Activated CD8-positive, alpha-beta memory T cell treated with anti-CD3 and anti-CD28 coated beads for 1 hour (primary cell): ENCODE measurements at places on chromosomes 3 and 15.

GRCh38 chr3:13009132-13009945 lies 63.9 kb downstream of the IQSEC1 start:
- no peak for DNase-seq

GRCh38 chr15:35306361-35306981 lies 221.4 kb upstream of the NANOGP8 start:
- DNase-seq = no peak

GRCh38 chr3:164007765-164008164 lies 1070.5 kb downstream of the SI start:
- DNase-seq = no peak

GRCh38 chr3:194494951-194495374 lies 8.2 kb upstream of the ATP13A3 start:
- no peak for DNase-seq

DNA sequence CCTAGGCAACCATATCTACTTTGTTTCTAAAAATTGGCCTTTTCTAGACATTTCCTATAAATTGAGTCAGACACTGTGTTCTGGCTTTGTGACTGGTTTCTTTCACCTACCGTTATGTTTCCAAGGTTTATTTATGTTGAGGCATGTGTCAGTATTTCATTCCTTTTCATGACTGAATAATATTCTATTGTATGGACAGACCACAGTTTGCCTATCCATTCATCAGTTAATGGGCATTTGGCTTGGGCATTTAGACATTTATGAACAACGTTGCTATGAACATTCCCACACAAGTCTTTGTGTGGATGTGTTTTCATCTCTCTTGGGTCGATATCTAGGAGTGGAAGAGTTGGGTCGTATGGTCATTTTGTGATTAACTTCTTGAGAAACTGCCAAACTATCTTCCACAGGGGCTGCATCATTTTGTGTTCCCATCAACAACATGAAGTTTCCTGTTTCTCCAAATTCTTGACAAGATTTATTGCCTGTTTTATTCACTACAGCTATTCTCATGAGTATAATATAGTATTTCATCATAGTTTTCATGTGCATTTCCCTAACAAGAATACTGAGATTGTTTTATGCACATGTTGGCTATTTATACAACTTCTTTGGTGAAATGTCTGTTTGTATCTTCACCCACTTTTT lies 3.5 kb upstream of the EFCC1 start:
- no peak for DNase-seq

- DNase-seq = no peak
These were observed 502.4 kb downstream of the LPP start for GRCh38 chr3:188656196-188656982.

DNA sequence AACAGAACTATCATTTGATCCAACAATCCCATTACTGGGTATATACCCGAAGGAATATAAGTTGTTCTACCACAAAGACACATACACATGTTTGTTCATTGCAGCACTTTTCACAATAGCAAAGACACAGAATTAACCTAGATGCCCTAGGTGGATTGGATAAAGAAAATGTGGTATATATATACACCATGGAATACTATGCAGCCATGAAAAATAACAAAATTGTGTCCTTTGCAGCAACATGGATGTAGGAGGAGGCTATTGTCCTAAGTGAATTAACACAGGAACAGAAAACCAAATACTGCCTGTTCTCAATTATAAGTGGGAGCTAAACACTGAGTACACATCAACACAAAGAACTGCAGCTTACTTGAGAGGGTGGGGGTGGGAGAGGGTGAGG lies 142.5 kb downstream of the IL20RB start:
- DNase-seq = no peak

DNA sequence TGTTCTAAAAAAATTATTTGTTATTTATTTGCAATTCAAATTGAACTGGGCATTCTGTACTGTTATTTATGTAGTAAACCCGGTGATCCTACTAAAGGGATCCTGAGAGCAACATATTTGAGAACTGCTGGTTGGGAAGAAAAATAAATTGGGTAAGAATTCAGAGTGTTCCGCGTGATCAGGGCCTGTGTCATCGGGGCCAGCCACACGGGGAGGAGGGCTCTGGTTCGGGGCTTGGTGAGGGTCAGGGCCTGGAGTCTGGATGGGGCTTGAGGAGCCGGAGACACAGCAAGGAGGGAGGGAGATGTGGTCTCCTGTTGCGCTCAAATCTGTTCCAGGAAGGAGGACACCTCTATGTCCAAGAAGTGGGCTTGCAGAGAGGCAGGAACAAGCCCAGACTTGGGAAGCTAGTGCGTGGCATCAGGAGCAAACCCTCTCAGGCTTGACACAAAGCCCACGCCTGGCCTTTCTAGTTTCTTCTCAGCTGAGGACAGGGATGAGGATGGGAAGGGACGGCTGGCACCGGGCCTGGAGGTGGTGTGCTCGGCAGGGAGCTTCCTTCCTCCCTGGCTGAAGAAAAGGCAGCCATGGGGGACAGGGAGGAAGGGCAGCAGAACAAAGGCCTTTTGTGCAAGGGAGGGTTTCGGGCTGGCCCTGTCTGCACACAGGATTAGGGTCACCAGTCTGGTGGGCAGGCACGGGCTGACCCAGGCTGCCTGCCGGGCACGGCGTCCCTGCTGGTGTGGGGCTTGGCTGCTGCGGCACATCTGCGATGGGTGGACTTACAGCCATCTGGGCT lies 22.9 kb upstream of the FBLN2 start:
- DNase-seq = no peak

- no peak for DNase-seq
These were observed 14.3 kb upstream of the SLC9C1 start for GRCh38 chr3:112308151-112308911.

DNA sequence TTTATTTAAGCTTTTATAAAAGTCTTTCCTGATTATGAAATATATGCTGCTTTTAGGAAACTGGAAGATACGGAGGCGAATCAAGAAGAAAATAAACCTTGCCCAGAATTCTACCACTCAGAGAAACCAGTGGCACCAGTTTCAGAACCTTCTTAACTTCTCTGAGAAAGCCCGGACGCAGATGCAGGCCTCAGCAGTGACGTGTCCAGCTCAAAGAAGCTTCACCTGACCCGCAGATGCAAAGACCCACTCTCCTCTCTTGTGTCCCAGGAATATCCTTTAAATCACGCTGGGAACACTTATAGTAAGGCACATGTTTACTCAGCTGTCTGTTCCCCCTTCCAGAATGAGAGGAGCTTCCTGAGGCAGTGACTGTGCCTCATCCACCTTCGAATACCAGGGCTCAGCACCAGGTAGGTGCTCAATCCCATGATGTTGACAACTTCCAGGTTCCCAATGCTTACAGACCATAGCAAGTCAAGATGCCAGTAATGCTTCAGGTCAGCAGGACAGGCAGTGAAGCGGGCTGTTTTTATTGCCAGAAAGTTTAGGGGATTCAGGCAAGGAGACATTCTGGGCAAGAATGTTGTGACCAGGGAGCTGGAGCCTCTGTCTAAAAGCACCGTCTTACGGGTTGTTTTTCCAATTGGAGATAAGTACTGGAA lies 39.9 kb upstream of the LDHAL6B start:
- DNase-seq = no peak

DNA sequence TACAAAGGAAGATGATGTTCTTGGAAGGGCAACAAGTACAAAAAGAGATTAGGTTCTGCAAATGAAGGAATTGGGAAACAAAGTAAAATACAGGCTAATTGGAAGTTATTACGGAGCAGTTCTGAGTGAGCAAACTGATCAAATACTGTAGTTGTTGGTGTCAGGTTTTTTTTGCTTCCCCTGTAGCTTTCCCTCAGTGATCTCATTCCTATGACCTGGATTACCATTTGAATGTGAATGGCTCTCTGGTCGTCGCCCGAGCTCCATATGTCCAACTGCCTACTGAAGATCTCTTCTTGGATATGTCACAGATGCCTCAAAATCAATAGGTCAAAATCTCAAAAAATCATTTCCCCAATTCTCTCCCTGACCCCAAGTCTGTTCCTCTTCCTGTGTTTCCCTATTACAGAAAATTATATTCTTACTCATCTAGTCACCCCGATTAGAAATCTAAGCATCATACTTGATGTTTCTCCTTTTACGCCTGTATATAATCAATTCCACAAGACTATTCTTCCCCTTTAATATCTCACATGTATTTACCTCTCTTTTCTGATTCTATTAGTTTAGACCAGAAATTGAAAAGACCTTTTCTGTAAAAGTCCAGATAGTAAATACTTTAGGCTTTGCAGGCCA lies 29.0 kb downstream of the GOLM2 start:
- no peak for DNase-seq

DNA sequence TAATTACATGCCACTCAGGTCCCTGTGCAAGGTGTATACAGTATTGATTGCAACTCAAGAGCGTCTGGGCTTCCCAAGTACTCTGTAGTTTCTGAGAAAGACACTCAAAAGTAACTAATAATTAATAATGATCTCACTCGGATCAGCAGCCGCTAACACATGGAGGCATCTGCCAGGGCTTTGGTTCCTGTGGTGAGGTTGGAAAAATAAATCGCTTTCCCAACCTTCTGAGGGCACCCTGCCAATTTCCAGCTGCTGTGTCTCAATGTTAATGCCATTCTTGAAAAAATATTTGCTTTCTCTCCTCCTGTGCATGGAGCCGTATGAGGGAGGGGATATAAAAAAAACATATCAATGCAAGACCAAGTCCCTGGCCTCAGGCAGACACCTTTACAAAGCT lies 116.5 kb upstream of the SLC2A2 start:
- no peak for DNase-seq

GRCh38 chr3:125679258-125679657 lies 84.0 kb upstream of the OSBPL11 start:
- DNase-seq = no peak

DNA sequence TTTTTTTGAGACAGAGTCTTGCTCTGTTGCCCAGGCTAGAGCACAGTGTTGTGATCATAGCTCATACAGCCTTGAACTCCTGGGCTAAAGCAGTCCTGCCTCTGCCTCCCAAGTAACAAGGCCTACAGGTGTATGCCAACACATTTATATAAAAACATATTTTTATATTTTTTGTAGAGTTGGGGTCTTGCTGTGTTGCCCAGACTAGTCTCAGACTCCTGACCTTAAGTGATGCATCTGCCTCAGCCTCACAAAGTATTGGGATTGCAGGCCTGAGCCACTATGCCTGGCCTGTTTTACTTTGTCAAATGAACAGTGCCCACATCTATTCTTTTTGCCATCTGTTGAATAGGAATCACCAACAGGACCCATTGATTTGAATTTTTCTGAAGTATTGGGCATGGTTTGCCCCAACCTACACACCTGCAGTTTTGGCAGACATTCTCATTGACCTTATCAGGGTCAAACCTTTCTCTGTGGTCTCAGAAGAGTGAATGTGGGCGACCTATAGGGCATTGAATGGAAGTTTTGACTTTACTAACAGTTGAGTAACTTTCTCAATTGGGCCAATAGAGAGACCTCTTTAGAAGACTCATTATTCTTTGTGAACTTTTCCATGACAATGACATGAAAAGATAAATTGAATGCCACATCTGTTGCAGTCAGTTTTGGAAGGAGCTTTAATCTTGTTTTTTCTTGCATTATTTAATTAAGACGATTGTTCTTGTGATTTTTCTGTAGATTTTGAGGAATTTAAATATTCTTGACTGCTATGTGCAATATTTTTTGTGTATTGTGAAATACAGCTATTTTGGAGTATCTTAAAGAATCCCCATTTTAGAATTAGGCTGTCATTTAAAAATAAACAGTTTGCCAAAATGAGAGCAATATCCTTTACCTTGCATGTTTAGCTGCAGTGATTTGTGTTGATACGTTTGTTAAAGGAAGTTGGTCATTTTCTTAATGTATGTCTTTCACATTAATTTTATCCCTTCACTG lies 2.7 kb downstream of the IREB2 start:
- no peak for DNase-seq

DNA sequence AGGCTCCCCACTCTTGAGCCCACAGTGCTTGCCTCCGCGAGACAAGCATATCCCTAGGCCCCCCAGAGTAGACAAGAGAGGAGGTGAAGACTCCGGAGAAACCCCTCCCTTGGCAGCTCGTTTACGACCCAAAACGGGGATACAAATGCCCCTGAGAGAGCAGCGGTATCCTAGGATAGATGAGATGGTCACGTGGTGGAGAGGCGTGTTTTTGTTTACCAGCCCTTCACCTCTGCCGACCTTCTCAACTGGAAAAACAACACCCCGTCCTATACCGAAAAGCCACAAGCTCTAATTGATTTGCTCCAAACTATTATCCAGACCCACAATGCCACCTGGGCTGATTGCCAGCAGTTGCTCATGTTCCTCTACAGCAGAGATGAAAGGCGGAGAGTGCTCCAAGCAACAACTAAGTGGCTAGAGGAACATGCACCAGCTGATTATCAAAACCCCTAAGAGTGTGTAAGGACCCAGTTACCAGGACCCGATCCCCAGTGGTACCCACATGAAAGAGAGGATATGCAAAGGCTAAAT lies 99.5 kb upstream of the OSBPL11 start:
- DNase-seq = no peak

DNA sequence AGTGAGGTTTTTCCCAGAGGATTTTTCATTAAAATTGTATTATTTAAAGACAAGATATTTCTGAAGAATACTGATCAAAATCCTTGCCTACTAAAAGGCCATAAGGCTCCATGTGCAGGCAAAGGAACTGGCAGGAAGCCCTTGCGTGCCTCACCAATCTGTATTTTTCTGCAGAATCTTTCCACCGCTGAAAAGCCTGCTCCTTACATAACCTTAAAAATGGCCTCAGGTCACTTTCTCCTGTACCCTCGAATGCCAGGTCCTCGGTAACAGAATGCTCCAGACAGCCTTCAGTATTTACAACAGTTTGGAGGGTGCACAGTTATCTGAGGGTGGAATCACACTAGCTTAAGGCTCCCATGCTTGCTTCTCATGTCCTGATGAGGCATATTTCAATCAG lies 3.2 kb downstream of the MORC1 start:
- DNase-seq = no peak

- no peak for DNase-seq
These were observed 143.2 kb upstream of the LIPC start for GRCh38 chr15:58288592-58288991.

DNA sequence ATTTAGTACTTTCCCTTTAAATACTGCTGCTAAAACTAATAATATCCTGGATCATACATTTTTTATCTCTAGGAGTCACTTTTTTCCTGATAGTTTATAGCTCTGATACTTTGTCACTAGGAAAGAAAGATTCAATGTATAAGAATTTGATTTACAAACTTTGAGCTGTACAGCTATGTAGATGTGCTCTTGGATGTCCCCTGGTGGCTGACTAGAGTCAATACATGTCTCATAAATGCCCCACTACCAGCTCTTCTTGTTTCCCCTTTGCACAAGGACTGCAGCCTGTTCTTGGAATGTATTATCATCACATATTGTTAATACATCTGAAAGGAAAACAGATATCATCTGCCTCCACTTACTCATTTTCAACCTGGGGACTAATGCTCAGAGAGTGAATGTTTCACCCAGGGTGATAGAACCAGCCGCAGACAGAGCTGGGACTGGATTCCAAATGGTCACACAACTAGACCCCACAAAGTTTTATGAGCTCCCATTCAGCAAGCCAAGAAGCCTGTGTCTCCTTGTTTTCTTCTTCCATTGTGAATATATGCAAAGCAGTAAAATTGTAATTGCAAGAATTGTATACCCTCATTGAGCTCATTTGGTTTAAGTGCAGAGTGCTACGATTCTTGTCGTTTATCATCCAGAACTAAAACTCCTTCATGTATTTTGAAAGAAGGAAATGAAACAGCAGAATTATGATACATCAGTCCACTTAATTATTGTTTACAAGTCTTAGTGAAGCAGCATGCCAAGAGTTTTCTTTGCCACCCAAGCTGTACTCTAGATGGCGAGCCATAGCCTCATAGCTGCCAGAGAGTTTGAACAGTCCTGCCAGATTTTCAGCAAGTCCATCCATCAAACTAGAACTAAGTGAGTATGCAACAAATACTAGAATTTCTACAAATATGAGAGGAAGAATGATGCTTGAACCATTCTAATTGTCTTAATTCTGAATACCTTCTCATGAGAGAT lies 261.6 kb upstream of the LMCD1 start:
- no peak for DNase-seq
